Myometrial cell (primary cell): ENCODE measurements at places on chromosomes 13 and 19. TPM values are rescaled to one million over a fixed set of nuclear protein-coding genes. Genes with fewer than 3 reads are reported as not detected.

Gene TLE6
- 0.71 and 3.7 TPM in 2 replicates for total RNA-seq

Gene WDR88
- total RNA-seq: not detected in 2 replicates

Gene ZNF554
- 0.86 and 1.4 TPM in 2 replicates for total RNA-seq

Gene CADM4
- total RNA-seq: 2.6 and 3.5 TPM in 2 replicates

Gene ZNF480
- 2.1 and 2.6 TPM in 2 replicates for total RNA-seq

Gene KASH5
- not detected in 2 replicates for total RNA-seq
